ENCODE measurements at places on chromosomes 3 and 15.

DNA sequence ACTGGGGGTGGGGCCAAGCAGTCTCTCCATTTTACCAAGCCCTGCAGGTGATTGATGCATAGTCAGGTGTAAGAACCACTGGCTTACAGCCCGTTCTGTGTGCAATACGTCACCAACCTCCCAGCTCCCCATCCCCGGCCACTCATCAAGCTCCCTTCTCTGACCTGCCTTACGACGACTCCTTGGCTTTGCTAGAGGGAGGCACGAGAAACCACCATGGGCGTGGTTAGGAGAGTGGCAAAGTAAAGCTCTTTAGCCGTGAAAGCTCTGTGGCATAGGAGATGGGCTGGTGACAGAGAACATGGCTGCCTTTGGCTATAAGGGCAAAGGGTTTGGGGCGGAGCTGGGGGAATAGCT is 109.1 kb downstream of the BDH1 start:
- no peak for DNase-seq

DNA sequence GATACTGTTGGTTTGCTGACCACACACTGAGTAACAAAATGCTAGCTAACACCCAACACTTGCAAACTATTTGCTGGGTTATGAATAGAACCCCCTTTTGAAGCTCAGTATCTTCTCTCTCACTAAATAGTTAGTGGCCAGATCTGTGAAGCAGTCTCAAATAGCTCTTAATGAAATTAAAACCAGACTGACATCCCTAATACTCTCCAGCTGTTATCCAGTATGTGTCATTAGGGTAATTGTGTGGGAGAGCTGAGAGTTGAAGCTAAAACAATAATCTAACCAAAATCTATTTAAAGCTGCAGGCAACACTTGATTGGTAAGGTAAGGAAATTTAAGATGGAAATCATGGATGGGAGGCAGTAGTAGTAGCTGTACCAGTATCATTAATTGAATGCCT is 110.4 kb upstream of the RORA start:
- DNase-seq, result no peak

- DNase-seq, result no peak
These were observed 66.8 kb downstream of the CMSS1 start for GRCh38 chr3:99884484-99884883.

DNA sequence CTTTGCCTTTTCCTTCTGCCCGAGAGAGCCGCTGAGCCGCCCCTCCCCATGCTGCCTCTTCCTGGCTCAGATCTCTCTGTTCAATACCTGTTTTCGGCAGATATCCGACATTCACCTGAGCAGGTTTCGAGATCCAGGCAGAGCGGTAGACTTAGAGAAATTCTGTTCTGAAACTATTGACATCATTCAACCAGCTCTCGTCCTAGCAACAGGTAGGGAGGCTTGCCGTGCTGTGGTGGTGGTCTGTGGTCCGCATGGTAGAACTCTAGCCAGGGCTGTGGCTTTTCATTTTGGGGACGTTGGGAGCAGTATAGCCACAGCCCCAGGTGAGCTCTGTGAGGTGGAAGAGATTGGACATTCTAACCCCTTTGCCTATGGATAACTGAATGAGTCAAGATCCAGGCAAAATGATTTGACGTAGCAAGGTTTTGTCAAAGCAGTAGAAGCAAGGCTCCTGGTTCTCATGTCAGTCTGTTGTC is 810 bp downstream of the TMEM62 start:
- peak; percentile 6 for DNase-seq

DNA sequence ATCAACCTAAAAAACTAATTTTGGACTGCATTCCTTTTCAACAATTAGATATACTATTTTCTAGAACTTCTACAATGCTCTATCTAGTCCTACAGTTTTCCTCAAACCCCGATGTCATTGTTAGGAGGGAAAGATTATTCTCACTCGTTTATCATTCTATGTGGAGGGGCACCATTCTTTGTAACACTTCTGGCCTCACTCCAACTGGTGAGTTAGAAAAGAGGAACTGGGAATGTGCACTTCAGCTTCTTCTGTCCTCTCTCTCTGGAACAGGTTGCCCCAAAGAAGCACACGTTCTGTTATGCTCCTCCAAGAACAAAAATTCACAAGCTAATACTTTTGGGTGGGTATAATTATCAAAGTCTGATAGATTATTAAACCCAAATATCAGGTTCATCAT is 137.9 kb downstream of the UACA start:
- DNase-seq, result no peak

DNA sequence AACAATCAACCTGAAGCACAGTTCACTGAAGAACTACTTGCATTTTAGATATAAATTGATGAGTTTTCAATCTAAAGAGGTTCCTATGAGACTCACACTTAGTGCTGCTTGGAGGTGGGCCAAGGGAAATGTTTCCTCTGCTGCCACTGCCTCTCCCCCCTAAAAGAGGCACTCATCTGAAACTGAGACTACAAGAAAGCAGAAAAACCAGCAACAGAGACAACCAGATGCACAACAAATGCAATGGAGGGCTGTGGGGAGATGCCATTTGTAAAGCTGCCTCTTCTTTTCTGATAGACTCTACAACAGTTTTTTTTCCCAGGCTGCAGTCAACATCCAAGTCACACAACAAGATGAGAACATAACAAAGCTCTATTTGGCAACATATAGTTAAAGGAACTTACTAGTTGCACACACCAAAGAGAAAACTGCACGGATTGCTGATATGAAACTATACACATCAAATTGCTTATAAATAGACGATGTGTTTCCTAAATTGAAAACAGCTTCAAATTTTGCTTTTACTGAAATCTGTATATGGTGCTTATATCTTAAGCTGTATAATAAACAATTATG is 11.0 kb downstream of the TSPAN3 start:
- no peak for DNase-seq

DNA sequence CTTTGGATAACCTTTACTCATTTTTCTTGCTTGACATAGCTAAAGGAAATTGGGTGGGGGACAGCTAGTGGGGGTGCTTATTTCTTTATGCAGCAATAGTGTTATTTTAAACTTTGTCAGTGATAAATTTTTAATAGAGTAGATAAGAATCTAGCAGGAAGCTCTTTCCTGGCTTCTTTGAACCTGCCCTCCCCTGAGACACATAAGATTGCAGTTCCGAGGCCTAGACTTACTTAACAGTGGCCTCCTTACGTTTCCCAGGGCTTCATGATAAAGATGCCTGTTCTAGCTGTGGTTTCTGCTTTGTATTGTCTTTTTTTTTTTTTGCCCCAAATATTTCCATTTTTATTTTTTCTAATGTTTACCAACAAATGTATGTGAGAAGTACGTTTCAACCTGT is 170.1 kb downstream of the VPS8 start:
- no peak for DNase-seq

DNA sequence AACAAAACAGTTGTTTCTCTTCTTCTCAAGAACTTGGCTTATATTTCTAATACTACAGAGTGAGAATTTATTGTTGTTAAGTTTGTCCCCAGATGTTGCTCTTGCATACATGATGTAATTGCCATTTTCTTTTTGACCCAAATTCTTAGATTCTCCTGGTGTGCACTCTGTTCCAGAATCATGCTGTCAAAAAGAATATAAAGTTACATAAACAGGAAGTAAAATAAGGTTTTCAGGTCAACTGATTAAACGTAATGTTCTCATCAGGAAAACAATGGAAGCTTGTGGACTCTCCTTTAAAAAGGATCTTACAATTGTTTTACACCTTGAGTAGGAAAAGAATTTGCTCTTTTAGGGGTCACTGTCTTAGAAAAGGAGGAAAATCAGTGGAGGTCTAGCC is 121.8 kb downstream of the ADAM10 start:
- DNase-seq, result no peak

DNA sequence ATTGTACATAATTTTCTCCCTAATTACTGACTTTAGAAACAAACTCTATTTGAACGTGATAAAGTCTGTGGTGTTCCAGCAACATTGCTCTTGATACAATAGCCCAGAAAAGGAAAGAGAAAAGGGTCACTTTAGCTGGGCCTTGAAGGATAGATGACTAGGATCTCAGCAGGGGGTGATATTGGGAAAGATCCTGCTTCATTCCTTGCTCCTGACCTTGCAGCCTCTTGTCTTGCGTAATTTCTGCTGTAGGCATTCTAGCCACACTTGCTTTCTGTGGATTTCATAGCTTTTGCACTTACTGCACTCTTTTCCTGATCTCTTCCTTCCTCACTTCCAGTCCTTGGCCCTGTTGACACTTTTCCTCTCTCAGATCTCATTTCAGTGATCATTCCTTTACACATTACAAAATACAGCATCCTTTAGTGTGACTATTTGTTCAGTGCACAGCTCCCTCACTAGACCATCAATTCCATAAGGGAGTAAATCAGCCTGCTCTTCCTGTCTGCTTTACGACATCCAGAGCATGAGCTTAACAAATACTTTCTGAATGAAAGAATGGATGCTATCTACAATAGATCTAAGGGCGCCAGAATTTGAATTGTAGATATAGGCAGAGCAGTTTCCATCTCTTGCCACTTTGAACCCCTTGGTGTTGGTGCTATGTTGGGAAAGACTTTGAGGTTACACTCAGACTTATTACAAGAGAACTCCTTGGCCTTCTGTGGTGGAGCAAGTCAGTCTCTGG is 559.6 kb upstream of the MDFIC2 start:
- no peak for DNase-seq

DNA sequence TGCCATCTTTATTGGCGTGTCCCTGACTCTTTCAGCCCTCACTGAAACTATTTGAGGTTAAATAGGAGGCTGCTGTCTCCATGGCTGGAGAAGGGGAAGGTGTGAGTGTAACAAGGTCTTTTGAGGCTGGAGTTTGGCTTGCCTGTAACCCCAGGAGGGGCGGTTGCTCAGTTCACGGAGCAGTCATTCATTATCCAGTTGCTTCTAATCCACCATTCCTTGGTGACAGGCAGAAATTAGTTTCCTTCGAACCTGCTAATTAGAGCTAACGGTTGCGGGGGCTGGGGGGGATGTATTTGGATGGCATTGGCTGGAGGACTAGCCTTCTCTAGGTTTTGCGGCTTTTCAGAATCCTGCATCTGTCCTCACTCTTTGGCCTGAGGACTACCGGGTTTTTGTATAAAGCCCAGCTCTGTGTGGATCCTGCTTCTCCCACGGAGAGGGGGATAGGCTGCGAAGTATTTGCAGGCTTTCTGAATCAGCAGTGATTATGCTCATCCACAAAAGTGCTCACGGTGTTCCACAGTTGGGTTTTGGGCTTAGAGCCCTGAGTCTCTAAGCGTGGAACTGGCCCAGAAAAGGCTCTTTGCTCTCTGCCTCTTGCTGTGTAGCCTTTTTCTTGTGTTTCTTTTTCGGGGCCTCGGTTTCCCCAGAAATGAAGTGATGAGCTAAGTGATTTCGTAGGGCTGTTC is 18.6 kb downstream of the FGD5 start:
- no peak for DNase-seq

DNA sequence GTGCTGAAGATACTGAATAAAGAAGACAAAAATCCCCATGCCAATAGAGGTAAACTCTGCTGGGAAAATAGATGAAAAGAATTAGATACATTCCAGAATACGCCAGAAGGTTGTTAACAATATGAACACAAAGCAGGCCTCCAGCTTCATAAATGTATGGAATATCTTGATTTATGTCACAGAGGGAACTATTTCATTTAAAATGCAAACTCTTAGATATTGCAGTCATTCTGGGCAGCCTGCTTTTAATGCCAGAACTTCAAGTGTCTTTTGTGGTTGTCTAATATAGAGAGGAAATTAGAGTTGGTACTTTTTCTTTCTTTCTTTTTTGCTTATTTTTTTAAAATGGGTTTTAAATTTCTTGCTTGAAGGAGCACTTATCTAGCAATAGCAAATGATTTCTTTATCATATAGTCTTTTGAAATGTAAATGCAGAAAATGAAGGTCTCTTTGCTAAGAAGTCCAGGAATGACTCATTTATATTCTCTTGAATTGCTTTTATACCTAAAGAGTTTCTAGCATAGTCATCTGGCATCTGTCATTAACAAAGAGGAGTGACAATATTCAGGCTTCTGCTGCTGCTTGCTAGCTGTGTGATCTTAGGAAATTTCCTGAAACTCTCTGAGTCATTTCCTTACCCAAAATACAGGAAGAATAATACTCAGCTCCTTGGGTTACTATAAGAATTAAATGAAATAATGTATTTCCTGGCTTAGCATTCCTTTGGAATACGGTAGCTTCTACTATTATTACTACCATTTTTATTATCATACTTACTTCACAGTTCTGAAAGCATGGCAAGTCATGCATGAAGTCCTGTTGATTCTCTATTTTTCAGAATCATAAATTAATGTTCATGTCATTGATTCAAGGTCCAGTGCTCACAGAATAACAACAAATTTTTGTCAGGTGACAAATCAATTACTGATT is 527.6 kb downstream of the DIPK2A start:
- DNase-seq, result no peak

DNA sequence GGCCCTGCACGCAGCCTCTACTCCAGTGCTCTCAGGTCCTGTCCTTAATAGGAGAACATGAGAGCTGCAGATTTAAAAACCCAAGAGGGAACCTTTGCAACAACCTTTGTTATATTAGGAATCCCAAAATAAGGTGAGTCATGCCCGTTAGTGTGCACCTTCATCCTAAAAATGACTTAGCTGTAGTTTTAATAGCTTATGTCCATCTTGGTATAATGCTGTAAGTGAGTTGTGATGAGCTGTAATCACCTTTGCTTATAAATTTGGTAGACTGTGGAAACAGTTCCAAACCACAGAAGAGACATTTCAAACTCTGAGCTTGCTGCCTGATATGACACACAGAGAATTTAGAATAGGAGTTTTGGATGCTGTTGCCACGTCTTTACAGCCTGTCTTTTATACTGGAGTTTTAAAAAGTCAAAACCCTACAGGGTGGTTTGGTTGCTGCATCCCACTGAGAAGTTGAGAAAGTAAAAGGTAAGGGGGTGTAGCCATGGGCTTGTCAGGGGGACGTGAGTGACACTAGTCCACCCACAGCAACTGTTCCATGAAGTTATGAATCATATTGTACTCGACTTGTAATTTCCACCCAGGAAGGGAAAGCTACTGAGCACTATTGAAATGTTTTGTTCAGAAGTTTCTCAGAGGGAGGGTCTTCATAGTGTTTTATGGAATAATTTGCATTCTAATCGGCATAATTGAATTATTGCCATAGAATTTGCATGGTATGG is 27.4 kb upstream of the CD47 start:
- peak; percentile 33 for DNase-seq

DNA sequence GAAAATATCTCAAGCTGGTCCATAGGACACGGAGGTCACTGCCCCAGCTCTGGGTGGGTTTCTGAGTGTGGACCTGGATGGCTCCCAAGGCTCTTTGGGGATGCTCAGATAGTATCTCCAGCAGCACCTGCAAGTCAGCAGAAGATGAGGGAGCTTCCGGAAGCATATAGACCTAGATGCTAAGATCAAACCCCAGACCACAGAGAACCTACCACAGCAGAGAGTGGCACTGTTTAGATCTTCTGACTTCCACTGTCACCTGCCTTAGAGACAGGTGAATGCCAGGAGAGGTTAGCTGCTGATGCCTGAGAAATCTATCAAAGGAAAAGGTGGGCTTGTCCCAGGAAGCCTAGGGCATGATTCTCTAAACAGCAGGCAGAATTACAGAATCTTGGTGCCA is 105.7 kb upstream of the TRPM1 start:
- no peak for DNase-seq

- DNase-seq, result no peak
These were observed 3.2 kb downstream of the SLC6A6 start for GRCh38 chr3:14405360-14406238.

Measured in activated naive CD4-positive, alpha-beta T cell treated with Interleukin-2 at 50 U/mL for 16 hours (primary cell).